ENCODE measurements at places on chromosomes 5 and 9.

- DNase-seq: no peak
Observed at GRCh38 chr5:96115147-96115807, 153.6 kb upstream of the ELL2 start.

DNA sequence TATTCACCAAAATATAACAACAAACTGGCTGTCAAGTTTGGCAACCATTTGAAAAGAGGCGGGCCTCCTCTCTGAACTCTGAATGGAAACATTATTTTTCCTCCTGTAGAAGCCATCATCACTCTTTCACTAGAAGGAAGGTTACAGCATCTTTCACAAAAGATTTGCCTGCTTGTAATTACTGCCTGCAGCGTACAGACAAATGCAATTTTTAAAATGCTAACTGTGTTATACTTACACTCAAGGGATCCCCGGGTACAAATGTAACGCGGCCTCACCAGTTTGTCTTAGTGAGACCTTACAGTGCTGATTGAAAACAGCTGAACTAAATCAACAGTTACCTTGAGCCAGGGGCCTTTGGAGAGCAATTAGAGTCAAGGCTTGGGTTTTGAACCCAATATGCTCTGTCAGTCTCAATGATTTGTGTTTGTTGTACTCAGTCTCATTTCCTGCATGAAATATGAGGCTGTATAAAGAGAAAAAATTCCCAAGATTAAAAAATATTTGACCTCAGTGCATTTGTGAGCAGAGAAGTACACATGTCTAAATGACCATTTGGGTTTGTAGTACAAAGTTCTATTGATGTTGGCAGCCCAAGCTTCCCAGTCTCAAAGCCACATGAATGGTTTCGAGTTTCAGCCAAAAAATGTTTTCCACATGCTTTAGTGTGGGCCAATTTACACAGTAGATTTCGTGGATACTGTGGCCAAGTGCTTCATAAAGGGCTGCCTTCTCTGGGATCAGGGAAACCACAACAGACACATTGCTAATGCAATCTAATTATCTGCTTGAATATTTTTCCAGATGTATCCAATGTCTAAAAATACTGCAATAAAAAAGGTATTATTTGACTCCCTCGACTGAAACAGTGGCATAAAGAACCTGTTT, 500.0 kb downstream of the SPATA31D1 start:
- DNase-seq: peak; percentile 83

- DNase-seq: no peak
Observed at GRCh38 chr5:150777685-150778084, 872 bp upstream of the SMIM3 start.

DNA sequence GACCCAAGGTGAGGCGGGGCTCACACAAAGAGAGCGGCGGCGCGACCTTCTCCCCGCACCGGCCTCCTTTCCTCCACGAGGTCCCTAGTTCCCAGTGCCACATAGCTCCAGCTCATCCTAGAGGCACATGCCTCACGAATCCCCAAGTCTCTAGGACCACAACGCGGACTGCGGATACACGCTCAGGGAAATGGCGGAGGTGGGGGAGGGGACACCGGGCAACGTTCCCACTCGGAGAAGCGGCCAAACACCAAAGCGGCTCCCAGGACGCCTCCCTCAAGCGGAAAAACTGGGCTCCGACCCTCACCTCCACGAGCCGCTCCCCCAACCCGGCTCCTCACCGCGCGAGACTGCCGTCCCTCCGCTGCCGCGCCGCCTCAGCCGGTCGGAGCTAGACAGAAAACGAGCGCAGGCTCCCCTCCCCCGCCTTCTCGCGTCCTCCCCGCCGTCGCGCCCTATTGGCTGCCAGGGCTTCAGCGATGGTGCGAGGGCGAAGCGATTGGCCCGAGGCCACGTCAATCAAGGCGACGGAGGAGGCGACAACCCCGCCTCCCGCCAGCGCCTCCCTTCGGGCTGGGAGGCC, at the start of gene HNRNPK:
Gene HNRNPK (minus strand): TSS at position 404 of the 583 bp plus-strand sequence. CDS start 1,963 bp downstream, outside the sequence.
- peak; percentile 98 for DNase-seq

DNA sequence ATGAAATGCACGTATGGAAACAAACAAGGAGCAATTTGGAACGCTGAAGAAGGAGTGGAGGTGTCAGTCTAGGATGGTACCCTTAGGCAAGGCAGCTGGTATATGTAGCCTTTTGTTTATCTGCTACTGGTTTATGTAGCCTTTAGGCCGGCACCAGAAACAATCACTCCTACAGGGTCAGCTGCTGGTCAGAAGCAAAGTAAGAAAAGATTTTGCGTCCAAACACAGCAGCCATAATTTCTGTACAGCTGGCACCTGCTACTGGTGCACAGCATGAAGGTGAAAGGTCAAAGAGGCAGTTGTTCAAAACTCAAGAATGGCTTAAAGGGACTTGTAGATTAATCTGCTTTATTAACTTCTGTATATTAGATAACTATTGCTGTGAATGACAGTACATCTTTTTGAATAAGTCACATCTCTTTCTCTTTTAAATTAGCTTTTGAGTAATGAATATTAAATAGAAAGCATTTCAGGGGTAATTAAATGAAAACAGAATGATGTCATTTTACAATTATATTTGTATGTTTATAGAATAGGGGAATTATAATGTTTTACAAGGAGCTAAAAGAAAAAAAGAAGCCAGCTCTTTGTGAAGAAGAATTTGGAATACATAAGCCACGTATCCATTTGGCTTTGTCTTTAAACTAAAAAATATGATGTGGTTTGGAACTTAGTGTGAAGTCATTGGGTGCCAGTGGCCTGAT, 33.1 kb upstream of the TLX3 start:
- no peak for DNase-seq

- no peak for DNase-seq
Observed at GRCh38 chr9:118630931-118631595, 738.2 kb downstream of the BRINP1 start.

GRCh38 chr5:118447350-118447749, 541.0 kb downstream of the DTWD2 start:
- no peak for DNase-seq

DNA sequence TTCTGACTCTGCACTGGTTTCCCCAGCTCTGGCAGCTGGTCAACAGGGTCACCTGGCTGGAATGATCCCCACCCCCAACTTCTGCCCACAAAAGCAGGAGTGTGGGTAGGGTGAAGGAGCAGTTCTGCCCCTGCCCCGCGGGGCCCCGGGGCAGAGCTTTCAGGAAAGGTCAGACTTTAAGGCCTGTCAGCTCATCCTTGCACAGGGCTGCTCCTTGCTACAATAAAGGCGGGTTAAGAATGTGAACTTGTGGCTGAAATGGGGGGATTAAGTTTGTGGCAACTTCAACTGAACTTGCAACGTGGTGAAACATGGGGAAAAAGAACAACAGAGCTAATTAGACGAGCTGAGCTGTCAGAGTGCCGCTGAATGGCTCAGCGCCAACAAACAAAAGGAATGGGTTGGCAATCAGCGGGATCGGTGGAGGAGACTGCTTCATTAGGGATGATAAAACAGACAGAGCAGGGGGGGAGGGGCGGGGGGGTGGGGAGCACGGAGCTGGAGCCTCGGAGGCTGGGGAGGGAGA, 50.8 kb downstream of the CRB2 start:
- DNase-seq: no peak

DNA sequence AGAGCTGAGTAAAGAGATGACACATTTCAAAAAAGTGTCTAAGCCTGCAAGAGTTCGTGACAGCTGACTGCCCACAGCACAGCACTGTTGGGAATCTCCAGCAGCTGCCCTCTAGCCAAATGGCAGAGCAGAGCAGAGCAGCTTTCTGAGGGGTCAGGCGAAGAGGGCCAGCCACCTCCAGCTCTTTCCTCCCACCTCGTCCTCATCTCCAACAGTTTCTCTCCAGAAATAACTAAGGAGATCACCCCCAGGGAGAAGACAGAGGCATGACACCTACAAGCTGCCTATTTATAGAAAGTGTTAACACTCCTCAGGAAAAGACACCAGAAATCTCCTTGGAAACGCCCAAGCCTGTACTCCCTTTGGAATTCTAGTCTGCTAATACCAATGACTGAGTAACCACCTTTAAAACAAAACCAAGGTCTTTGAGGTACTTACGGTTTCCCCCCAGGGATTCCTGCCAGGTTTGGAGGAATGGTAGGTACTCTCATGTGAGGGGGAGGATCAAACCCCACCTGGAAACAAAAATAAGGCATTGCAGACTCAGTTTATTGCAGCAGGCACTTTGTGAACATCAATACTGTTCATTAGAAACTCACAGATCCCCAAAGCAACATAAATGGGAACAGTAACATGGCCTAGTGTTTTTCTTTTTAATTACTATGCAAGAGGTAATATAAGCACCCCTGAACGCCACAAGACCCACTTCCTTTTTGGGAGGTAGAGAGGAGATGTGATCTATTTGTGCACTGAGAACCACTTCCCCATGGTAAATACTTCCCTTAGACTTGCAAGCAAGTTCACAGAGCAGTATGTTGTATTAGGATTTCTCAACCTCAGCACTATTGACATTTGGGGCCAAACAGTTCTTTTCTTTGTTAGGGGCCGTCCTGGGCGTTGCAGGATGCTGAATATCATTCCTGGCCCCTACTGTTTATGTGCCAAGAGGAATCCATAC, 79.3 kb downstream of the TLE1 start:
- no peak for DNase-seq
